ENCODE measurements at places on chromosomes 6 and 20. TPM values are rescaled to one million over a fixed set of nuclear protein-coding genes. Genes with fewer than 3 reads are reported as not detected.

RIMS1 gene
- not detected for total RNA-seq

ZNF334 gene
- total RNA-seq: not detected

PKIB gene
- 0.74 TPM for total RNA-seq

SLC26A8 gene
- total RNA-seq: not detected

KIAA0408 gene
- total RNA-seq: 5.6 TPM
